LHCN-M2 (cell line): ENCODE measurements at places on chromosomes 16 and 17. TPM values are rescaled to one million over a fixed set of nuclear protein-coding genes. Genes with fewer than 3 reads are reported as not detected.

Gene KSR1
- total RNA-seq: 4.9 and 6.0 TPM in 2 replicates

- DNase-seq: peak; percentile 44
These were observed at the start of the genes CCDC78 and HAGHL for GRCh38 chr16:726438-727290. TSS of gene CCDC78 (minus strand) at chr16:726443. CDS start at chr16:726367, 76 bp downstream. TSS of gene HAGHL (plus strand) at chr16:727106. CDS start at chr16:727510, 404 bp downstream.

- peak; percentile 16 for DNase-seq
These were observed 23.6 kb downstream of the SCPEP1 start for GRCh38 chr17:57001541-57001940.

Gene PRRT2
- total RNA-seq: 0.58 and 1.1 TPM in 2 replicates

Gene OR1A1
- total RNA-seq: not detected in 2 replicates

Gene TBC1D3
- total RNA-seq: not detected in 2 replicates

GRCh38 chr16:89326721-89327120 lies 109.2 kb downstream of the ZNF778 start:
- DNase-seq: no peak

Gene OSGIN1
- total RNA-seq: 5.8 and 6.5 TPM in 2 replicates

DNA sequence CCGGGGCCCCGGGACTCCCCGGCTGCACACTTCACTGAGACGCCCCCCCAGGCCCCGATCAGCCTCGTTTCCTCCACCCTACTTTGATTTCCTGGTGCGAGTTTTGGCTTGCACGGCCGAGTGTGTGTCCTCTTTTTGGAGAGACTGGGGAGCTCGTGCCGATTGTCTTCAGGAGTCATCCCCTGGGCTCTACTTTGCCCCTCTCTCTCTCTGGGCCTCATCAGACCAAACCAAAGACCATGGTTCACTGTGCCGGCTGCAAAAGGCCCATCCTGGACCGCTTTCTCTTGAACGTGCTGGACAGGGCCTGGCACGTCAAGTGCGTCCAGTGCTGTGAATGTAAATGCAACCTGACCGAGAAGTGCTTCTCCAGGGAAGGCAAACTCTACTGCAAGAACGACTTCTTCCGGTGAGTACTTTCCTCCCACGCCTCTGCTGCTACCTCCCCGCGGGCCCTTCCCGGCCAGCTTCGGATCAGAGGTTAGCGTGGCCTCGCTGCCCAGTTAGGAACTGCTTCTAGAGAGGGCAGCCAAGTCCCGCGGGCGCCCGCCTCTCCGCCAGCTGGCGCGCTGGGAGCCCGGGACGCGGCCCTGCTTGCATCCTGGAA lies 787 bp downstream of the LHX1 start:
- DNase-seq: no peak

GRCh38 chr16:88730632-88731607 lies 24.6 kb downstream of the CTU2 start:
- DNase-seq: peak; percentile 59

Gene NPIPB9
- total RNA-seq: 0.46 TPM in 1 of 2 replicates, not detected in the other

DNA sequence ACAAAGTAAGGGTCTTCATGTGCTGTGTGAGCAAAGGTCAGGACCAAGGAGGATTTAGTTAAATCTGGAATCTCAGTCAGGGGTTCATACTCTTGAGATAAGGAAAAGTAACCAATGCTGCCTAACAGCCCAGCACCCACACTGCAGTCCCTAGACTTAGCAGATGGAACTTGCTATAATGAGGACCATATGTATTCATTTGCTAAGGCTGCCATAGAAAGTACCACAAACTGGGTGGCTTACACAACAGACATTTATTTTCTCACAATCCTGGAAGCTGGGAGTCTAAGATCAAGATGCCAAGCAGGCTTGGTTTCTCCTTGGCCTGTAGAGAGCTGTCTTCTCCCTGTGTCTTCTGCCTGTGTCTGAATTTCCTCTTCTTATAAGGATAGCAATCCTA lies 20.8 kb downstream of the ZP2 start:
- DNase-seq: no peak

GRCh38 chr16:89037261-89038152 lies 56.1 kb upstream of the ACSF3 start:
- DNase-seq: peak; percentile 13

GRCh38 chr16:70615945-70616344 lies 30.4 kb upstream of the IL34 start:
- no peak for DNase-seq

GRCh38 chr16:60127196-60127595 lies 1393.1 kb upstream of the GOT2 start:
- no peak for DNase-seq

- no peak for DNase-seq
These were observed 4.8 kb upstream of the CALB2 start for GRCh38 chr16:71353736-71354135.

Gene USP36
- total RNA-seq: 21.4 and 21.6 TPM in 2 replicates

DNA sequence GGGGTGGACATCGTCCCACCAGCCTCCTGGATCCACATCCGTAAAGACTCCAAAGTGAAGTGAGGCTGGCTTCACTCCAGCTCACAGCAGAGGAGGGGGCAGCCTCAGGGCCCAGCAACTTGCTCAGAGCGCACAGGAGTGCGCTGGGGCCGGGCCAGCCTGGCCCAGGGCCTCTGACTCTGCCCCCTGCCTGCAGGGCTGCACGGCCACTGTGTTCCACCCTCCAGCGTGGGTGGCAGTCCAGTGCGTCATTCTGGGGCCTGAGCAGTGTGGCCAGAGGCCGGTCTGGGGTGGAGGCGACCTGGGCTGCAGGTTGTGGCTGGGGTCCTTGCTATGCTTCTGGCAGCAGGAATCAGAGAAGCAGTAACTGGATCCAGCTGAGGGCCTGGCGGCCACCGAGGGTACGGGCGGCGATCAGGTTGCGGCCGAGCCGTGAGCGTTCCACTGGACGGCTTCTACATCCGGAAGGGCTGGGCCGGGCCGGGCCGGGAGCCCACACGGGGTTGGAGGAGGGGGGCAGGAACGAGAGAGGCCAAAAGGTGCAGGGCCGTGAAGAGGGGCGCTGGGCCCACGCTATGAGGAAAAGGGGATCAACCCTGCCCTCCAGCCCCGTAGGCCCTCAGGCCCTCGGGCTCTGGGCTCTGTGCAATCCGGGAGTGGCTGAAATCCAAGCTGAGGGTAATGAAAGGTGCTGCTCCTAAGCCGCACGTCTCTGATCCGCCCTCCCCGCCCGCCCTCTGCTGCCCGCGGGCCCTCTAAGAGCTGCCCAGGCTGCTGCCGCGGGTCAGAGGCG lies at the start of gene FSCN2:
FSCN2 (plus strand) TSS at position 787 of the 793 bp plus-strand sequence. CDS start 155 bp downstream, outside the sequence.
- DNase-seq: no peak

GRCh38 chr17:66301864-66302741 lies at the start of gene PRKCA:
TSS of gene PRKCA (plus strand) at chr17:66302613.
- peak; percentile 65 for DNase-seq

- DNase-seq: peak; percentile 94
These were observed 18.4 kb downstream of the CARHSP1 start for GRCh38 chr16:8850279-8850885.

DNA sequence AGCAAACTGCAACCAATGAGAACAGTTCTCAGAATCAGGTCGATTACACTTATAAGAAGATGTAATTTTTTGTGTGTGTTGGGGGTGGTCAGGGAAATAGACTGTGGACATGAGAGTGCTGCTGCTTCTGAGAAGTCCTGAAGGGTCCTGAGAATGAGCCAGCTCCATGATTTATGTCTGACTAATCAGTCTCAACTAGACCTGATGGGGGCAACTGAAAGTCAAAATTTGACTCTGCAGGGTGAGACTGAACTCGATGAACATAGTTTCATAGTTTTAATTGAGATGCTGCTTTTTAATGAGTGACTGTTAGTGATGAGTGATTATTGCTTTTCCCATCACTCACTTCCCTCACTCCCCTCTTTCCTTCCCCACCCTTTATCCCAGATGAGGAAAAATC lies 37.3 kb downstream of the SMARCE1 start:
- no peak for DNase-seq

DNA sequence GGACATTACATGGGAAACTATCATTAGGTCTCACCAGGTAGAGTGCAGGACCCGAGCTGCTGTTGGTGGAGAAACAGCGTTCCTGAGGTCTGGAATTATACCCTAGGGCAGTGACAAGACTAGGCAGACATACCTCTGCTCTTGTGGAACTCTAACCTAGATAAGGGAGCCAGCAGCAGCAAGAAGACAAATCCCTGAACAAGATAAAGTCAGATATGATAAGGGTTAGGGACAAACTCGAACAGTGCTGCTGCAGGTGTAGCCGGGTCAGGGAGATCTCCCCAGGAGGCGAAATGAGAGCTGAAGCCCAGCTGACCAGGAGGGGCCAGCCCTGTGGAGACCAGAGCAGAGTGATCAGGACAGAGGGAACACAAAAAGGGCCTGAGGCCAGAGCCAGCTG lies 34.7 kb downstream of the ARSG start:
- DNase-seq: no peak

- peak; percentile 50 for DNase-seq
These were observed 309.4 kb downstream of the SEC14L1 start for GRCh38 chr17:77449908-77450741.

DNA sequence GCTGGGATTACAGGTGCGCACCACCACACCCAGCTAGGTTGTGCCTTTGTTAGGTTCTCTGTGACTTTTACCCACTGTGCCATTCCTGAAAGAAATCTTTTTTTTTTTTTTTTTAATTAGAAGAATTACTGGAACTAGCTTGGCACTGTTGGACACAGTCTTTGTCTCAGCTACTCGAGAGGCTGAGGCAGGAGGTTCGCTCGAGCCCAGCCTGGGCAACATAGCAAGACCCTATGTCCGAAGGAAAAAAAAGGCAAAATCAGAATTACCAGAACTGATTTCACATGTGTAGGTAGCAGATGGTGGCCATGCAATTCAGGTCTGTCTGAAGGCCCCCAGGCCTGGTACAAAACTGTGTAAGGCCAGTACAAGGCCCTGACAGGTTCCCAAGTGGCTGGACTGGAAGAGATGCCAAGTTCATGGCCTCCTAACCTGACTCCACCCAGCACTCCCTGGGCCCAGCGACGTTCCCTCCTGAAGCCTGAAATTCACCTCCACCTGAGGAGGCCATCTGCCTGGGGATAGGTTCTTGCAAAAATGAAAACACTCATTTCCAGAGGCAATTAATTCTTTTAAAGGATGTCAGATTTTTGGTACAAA lies 23.0 kb downstream of the CARHSP1 start:
- DNase-seq: no peak

Gene DHRS7C
- not detected in 2 replicates for total RNA-seq

Gene PARD6A
- 0.86 and 3.2 TPM in 2 replicates for total RNA-seq

- DNase-seq: no peak
These were observed 58.1 kb upstream of the CBFA2T3 start for GRCh38 chr16:89034971-89035668.

Gene TBC1D3E
- not detected in 2 replicates for total RNA-seq

DNA sequence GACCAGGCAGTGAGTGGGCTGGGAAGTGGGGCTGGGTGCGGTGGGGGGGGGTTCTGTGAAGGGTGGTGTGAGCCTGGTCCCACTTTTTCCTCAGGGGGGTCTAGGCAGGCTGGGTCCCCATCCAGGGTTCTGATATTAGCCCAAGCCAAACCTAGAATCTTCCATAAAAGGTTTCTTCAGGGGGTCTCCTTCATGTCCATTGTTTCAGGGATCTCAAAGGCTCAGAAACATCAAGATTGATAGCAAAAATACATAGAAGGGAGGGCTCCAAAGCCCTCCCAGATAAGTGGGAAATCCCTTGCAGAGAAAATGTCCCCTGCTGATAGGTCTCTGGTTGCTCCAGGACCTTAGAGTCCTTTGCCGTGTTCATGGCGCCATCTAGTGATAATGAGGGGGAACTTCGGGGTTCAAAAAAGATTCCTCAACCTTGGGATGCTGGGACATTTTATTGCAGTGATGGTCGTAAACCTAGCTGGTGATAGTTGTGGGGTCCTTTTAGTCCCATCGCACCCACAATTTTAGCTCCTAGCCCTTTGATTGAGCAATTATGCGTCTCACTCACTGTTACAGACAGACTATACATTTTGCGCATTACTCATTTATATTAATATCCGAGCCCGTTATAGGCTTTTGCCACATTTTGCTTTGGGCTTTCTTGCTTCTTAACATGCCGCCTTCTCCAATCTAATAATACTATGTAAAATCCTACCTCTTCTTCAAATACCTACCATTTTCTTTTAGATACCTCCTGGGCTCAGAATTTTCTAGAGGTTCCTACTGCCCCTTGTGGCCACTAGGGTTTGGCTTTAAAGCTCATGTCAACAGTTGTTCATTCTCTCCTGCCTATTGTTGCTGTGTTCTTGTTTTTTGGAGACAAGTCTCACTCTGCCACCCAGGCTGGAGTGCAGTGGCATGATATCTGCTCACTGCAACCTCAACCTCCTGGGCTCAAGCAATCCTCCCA lies 35.1 kb downstream of the IGF2BP1 start:
- peak; percentile 77 for DNase-seq

GRCh38 chr17:56656701-56657327 lies 63.3 kb downstream of the NOG start:
- DNase-seq: no peak

DNA sequence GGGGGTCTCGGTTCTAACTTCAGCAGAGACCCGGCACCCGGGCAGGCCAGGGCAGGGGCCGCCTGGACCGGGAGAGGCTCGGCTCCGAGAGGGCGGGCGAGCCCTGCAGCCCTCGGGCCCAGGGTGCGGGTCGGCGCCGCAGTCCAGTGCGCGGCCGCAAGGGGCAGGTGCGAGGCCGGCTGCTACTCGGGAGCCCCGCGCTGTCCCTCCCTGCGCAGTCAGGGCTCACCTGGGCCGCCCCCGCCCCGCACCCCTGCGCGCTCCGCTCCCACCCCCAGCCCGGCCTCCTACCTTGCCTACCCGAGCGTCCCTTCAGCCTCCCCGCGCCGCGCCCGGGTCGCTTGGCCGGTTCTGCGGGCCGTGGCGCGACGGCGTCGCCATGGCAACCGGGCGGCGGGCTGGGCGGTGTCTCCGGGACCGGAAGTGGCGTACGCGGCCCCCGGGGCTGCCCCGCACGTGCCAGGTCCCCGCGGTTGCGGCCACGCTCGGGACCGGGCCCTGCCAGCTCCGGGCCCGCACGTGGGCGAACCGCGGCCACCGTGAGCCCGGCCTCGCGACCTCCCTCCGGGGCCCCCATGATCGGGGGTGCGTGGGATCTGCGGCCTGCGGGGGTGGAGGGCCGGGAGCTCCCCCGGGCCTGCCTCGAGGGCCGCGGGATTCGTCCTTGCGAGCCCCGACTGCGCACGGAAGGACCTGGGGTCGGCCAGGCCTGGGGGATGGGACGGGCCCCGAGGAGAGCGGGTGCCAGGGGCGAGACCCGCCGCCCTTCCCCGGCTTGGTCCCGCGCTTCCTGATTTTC lies at the start of gene CYB561:
CYB561 (minus strand) TSS at position 353 of the 799 bp plus-strand sequence. CDS start 8,759 bp downstream, outside the sequence.
- peak; percentile 32 for DNase-seq

Gene CCL4
- not detected in 2 replicates for total RNA-seq

DNA sequence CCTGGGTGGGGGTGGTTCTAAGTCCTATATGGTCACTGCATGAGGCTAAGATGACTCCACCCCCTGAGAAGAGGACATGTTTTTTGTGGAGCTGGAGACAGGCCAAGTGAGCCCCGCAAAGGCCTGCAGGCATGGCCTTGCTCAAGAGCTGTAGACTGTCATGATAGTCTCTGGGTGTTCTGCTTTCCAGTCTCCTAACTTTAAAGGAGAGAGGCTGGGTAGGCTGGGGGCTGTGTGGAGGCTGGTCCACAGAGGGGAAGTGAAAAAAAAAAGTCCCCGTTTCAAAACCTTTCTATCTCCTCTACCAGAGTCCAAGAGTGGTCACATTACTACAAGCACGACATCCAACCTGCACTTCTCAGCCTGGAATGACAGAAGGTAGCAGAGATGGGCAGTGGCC lies 27.1 kb downstream of the CDRT4 start:
- DNase-seq: no peak

Gene NPIPA2
- 0.57 TPM in 1 of 2 replicates, not detected in the other for total RNA-seq
